ENCODE measurements at places on chromosomes 4 and X. TPM values are rescaled to one million over a fixed set of nuclear protein-coding genes. Genes with fewer than 3 reads are reported as not detected.

DNA sequence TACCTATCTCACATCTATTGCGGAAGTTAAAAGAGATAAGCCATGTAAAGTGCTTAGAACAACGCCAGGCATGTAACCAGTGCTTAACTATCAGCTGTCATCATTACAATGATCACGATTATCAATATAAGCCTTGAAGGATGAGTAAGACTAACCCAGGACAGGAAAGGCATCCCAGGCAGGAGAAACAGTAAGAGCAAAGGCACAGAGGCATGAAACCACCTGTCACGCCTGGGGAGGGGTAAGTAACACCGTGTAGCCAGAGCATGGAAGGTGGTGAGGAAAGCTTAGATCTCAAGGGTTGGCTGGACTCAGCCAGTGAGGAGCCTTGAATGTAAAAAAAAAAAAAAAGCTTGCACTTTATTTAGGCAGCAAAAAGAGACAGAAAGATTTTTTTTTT, 71.7 kb upstream of the NOCT start:
- DNase-seq = no peak

SEPTIN11 gene
- total RNA-seq = 21.4 TPM

STIM2 gene
- total RNA-seq = 58.7 TPM

- DNase-seq = no peak
Observed at GRCh38 chrX:42385730-42386129, 392.2 kb downstream of the PPP1R2C start.

CRMP1 gene
- total RNA-seq = 0.35 TPM

- DNase-seq = no peak
Observed at GRCh38 chr4:147964266-147964880, 232.5 kb downstream of the ARHGAP10 start.

DNA sequence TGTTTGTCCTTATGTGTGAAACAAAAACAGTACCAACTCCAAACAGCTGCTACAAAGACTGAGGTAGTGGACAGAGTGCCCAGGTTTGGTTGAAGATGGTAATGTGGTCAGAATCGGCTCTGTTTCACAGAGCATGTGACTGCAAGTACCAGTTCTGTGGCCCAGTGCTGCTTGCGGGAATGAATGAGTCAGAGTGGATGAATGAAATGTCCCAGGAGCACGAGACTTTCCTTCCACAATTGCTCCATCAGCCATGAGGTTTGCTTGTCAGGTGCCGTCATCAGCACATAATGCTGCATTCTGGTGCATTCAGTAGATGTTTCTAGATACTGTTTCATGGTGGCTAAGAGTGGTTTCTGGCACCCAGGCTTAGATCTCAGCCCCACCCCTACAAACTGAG, 84.2 kb downstream of the GPR143 start:
- no peak for DNase-seq

GRCh38 chrX:40719218-40719617, 16.1 kb downstream of the MED14 start:
- no peak for DNase-seq

DNA sequence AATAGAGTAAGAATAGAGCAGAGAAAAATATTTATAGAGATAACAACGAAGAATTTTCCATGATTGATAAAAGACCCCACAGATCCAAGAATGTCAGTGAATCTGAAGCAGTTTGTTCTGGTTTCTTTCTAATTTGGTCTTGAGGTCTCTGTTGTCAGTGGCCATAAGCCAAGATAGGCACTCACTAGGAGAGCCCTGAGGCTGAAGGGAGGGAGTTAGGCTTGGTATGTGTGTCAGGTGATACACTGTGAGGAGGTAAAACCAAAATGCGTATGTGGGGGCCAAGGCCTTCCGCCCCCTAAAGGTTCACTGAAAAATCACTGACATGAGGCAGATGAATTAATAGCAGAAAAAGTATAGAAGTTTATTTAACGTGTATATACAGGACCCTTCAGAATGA, 382.3 kb upstream of the HTR2C start:
- no peak for DNase-seq

DNA sequence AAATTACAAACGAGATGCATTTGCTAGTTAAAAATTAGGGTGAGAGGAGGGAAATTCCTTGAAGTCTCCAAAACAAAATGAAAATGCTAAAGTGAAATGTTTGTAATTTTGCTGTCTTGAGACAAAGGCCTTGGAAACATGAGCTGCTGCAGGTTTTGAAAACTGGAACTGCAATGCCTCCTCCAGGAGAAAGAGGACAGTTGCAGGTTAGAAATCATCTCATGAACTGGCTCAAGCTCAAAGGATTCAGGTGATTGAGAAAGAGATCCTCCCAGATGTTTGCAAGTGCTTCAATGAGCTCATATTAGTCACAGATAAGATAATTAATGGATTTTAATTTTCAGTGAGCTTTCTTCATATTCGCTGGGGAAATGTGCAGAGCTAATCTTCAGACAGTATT, 32.4 kb downstream of the SMPX start:
- DNase-seq = no peak

FHDC1 gene
- 0.05 TPM for total RNA-seq

OTC gene
- total RNA-seq = not detected

- no peak for DNase-seq
Observed at GRCh38 chr4:155640751-155641150, 25.9 kb upstream of the GUCY1A1 start.

- no peak for DNase-seq
Observed at GRCh38 chr4:35884714-35885480, 359.4 kb downstream of the ARAP2 start.

DNA sequence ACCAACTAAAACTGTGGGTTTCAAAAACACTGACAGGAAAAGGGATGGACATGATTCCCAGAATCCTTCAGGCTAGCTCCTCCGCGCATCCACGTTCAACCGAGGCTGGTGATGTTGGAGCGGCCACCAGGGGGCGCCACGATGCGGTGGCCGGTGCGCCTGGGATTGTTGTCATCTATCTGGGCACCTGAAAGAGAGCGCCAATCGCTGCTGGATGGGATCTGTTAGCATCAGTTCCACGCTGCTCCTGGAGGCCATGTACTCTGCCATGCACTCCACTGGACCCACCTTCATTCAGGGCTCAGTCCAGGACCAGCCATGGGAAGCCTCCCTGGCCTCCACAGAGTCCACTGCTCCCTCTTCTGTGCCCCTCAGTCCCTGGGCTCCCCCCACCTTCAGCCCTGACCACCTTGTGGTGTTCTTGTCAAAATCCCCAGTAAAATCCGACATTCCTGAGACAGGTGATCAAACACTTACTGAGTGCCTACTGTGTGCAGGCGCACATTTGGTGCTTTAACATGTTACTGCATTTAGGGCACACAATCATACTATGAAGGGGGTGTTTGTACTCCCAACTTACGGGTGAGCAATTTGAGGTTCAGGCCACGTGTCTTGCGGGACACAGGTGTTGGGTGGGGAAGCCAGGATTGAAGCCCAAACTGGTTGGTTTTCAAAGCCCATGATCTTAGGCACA, 71.1 kb downstream of the CRMP1 start:
- DNase-seq = no peak

DNA sequence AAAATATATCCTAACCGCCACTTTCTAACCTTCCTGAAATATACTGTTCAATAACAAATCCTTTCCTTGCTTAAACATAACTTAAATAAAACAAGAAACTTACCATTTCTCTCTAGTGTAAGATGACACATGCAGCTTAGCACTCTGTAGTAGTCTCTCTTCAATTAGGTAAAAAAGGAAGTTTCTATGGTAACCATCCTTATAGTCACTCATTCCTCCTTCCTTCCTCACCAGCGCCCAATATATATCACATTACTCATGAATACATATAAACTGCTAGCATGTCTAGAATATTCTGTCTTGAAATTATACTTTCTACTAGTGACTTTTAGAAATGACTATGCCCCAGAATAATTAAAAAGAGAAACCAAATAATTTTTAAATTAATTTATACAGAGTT, 112.2 kb downstream of the SNCA start:
- DNase-seq = no peak

NAP1L2 gene
- total RNA-seq = 2.8 TPM

DNA sequence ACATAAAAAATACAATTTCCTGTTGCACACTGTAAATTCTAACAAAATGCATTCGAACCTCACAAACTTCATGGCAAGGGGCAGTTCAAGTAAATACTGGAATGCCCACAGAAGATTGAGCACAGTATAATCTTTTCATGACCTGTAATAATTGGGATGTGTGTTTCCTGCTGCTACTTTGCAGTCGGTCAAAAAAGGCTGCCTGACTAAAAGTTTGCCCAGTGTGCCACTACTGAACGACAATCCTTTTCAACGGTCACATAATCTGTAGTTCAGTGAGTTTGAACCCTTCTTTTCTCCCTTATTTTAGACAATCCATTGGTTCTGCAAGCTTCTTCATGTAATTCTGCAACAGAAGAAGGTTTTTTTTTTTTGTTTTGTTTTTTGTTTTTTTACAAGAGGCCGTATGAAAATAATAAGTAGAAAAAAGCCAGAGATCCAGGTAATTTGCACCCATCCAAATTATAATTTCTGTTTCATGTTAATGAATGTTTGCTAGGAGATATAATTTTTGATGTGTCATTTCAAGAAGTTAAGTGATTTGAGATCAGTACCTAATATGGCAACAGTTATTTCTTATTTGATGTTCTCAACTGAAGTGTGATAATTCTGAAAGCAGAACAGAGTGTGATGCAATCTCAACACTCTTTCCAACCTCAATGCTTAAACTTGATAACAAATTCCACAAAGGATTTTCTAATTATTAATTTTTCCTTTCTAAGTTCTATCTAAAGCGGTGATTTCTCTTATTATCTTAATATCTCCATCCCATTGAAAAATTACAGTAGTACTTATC, 237.6 kb downstream of the FSTL5 start:
- DNase-seq = no peak
